Fibroblast of skin of left biceps (primary cell): ENCODE measurements at places on chromosomes 7 and 10.

GRCh38 chr7:156196649-156197048 is 384.4 kb upstream of the SHH start:
- DNase-seq, result no peak

DNA sequence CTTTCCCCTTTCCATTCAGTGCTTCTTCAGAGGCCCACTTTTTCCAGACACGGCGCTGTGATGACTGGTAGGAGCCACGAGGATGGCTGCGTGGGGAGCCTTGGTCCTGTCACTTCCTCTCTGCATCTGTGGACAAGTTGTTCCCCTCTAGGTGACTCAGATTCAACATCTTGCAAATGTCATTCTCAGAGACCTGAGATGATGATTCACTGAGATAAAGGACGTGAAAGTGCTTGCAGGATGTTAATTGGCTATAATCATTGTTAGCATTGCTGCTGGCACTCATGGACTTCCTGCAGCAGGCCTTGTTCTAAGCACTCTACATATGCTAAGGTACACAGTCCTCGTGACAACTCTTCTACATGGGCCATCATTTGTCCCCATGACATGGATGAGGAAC is 489.8 kb upstream of the ZMIZ1 start:
- DNase-seq, result no peak

DNA sequence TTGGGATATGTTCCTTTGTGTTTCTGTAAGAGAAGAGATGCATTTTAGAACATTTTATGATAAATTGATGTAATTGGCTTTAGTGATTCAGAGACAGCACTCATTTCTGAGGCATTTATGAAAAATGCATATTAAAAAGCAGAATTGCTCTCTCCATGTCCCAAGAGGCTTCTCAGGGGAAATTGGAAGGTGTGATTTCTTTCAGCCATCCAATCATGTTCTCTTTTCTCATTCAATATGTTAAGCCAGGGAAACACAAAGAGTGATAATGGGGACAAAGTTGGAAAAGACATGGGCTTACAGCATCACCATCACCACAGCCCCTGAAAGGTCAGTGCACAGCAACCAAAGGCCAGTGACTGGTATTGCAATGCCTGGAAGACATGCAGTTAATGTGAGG is 129.9 kb upstream of the COL1A2 start:
- DNase-seq, result no peak

GRCh38 chr10:127556916-127557315 is 7.8 kb downstream of the NPS start:
- DNase-seq, result no peak

GRCh38 chr7:128266883-128267594 is 26.0 kb downstream of the LEP start:
- peak; percentile 47 for DNase-seq

- DNase-seq, result no peak
Observed at GRCh38 chr7:107387128-107387527, 82.7 kb upstream of the GPR22 start.

DNA sequence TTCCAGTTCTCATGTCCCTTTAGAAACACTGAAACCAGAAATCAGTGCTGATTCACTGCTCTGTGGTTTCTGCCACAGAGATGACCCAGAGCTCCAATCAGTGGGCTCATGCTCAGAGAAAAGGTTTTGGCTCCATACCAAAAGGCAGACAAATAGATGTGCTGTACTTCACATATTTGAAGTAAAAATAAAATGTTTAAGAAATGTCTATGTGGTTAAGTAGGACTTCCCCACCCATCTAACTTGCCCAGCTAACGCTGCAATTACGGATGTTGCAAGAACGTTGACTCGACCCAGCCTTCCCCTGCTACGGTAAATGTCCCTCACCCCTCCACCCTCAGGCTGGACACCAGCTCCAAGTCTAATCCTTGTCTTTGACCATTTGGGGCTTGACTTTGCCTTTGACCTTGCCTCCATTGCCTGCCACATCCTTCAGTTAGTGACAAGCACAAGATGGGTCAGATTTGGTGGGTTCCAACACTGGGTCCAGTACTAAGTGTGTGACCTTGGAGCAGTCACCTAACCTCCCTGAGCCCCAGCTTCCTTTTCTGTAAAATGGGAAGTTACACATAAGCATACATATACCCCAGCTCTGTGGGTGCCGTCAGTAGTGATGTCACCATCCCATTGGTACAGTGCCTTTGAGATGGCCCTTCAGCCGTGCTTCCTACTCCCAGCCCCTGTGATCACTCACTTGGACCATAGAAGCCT is 95.8 kb downstream of the CHST15 start:
- peak; percentile 92 for DNase-seq

DNA sequence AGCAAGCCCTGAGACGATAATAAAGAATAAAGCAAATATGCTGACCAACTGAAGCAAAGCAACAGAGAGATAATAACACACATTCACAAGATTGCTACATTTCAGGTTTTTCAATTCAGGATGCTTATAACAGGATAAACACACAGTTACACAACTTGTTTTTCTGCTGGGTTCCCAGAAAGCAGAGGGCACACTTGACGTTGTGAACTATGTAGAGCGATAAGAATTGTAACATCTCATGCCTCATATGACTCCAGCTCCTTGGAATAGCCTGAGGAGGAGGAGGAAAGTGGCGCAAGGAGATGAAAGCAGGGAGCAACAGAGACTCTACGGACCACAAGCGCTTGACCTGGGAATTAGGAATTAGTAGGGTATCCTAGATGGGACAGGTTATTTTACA is 201.7 kb downstream of the SKAP2 start:
- DNase-seq, result no peak

DNA sequence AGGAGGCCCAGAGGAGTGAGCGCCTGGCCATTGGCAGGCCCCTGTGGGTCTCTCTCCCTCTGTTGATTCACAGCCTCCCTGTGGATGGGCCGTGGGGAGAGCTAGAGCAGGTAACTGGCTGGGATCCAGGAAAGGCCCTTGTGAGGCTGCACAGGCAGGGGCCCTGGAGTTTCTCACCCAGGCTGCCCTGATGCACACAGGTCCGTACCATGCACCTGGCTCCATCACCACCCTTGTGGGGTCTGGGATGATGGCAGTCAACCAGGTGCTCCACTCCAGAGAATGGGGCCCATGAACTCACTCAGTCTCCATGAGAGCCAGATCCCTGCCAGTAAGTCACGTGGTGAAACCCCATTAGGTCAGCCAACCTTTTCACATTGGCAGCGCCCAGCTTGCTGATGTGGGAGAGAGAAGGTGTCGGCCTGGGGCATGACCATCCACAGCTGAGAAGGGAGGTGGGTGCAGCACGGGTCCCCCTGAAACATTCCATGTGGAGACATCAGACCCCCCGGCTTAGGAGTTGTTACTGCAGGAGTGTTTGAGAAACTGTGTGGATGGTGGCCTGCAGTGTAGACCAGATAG is 320.8 kb downstream of the ADARB2 start:
- no peak for DNase-seq

DNA sequence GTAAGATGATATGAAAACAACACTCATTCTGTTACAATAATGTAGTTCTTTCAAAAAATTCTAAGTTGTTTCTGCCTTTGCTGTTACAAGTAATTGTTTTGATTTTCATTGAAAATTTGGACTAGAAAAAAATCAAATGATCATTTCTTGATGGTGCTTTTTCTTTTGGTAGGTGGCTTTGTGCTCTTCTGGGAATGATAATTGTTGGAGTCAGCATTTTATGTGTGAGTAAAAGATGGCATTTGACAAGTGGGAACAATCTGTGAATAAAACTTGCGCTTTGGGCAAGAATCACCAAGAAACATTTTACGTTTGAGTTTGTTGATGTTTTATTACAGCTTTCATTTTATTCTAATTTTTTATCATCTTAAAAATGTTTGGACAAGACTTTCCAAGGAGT is 25.9 kb downstream of the SLC18A2 start:
- no peak for DNase-seq

- no peak for DNase-seq
Observed at GRCh38 chr7:95322854-95323253, 1.5 kb downstream of the PON1 start.

GRCh38 chr7:36484265-36484664 is 94.6 kb downstream of the ANLN start:
- DNase-seq, result no peak

DNA sequence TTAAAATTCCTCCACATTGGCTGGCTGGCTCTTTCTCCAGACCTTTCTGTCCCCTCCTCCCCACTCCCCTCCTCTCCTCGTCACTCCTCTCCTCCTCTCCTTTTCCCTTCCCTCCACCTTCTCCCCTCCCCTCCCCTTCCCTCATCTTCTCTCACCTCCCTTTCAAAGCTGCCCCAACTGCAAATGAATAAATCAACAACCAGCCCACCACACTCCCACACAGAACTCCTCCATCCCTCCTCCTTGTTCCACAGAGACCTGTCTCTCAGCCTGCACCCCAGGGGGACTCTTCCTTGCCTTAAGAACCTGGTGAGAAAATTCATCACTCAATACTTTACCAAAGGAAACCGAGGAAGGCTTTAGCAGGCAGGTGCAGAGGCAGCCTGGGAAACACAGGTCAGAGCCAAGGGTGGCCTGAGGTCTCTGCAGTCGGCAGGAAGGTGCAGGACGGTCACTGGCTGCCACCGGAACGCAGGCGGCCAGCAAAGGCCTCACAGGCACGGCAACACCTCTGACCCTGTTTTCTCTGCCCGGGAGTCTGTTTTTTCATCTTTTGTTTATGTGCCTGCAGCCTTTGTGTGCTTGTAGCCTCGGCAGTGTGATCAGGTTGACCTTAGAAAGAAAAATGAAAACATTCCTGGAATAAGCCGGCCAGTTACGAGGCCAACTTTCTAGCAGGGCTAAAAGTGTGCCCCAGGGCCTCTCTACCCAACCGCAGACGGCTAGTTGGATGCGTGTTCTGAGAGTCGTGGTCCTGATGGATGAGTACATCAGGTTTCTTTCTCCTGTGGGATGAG is 207.6 kb upstream of the KLF6 start:
- no peak for DNase-seq

DNA sequence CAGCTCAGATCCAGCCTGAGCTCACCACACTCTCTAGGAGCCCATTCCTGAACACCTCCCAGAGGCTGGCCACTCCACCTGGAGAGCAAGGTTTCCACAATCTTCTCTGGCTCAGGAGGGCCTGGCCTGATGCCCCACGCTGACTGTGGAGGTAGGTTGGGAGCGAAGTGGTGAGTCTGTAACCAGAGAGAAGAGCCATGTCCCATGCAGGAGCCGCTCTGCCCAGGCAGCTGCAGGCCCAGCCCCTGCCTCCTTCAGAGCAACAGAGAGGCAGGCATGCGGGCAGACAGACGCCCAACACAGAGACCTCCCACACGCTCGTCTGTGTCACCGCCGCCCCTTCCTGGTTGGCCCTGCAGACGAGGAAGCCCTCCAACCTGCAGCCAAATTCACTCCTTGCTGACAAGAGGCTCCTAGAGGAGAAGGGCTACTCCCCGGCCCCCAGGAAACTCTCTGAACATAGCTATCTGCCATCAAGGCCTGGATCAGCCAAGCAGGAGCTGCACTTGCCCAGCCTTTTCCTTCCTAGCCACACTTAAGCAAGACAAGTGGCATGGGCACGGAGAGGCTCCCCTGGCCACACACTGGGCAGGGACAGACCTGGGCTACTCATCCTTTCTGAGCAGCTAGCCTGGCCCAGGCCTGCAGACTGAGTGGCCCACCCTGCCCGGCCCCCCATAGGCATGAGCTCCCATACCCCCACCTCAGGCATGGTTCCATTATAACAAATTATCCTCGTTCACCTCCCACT is 101.9 kb downstream of the GRID1 start:
- no peak for DNase-seq

DNA sequence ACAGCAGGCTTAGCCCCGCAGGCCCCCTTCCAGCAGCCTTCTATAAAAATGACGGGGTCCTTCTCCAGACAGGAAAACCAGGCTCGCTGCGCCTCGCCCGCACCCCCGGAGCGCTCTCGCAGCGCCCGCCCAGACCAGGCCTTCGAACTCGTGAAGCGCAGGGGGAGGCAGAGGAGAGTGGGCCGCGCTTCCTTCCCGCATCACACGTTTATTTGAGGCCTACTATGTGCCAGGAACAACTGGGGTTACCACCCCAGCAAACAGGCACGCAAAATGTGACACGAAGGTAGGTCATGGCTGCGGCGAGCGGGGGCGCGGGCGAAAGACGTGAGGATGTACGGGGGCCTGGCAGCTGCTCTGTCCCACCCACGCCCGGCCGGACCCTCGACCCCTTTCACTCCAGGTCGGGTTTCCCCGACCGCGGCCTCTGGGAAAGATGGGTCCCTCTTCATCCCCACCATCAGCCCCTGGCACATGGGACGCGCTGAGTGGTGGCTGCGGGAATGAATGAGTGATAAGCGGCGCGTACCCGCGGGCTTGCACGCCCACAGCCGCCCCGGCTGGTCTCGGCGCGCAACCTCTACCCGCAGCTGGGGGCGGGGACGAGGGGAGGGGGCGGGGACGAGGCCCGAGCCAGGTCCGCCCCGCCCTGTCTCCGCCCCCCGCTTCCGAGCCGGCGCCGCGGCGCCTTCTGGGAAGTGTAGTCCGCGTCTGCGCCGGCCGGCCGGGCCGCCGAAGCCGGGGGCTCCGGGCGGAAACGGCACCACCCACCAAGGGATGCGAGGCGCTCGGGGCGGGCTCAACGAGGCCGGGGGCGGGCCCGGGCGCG is 59.1 kb downstream of the ZNF467 start:
- peak; percentile 80 for DNase-seq

GRCh38 chr10:72123616-72124015 is 35.3 kb upstream of the SPOCK2 start:
- DNase-seq, result no peak

GRCh38 chr10:96304230-96304629 is at the start of gene DNTT:
TSS of gene DNTT (plus strand) at chr10:96304434. CDS start at chr10:96304498, 64 bp downstream.
- DNase-seq, result no peak

GRCh38 chr10:44195112-44196007 is 189.5 kb downstream of the CXCL12 start:
- DNase-seq, result peak; percentile 77

GRCh38 chr10:94010886-94011285 is 17.2 kb downstream of the PLCE1 start:
- no peak for DNase-seq

DNA sequence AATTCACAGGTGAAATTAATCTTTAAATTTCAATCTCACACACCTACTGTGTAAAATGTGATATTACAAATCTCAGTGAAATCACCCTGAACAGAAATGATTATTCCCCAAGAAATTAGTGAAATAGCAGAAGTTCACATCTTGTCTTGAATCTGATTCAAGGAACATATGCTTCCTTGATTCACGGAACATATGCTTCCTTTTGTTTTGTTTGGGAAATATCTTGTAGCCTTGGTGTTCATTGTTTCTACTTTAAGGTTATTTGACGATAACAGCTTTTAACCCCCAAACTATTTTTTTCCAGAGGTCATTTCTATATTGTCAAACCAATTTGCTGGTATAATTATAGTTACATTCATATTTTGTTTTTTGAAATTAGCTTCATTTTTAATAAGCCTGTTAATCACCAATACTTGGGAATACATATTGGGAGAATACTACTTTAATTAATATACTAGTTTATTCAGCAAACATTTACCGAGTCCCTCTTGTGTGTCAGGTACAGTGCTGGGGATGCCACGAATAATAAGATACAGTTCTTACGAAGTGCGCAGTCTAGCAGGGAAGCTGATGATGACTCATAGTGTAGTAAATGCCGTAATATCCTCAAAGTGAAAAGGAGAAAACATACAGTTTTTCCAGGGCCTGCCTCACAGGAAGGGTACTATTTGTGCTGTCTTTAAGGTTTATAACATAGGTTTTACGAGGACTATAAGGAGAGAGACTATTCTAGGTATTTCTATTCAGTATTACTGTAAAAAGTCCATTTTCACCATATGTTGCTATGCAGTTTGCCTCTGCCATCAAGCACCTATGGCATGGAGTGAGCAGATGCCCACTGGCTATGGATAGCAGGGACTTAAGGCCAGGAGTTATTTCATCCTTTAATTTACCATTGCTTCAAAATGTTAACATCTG is 32.5 kb downstream of the PRKAR2B start:
- no peak for DNase-seq
